ENCODE measurements at places on chromosomes 2 and 18.

GRCh38 chr2:170377500-170378207 lies 199.7 kb downstream of the MYO3B start:
- no peak for DNase-seq

DNA sequence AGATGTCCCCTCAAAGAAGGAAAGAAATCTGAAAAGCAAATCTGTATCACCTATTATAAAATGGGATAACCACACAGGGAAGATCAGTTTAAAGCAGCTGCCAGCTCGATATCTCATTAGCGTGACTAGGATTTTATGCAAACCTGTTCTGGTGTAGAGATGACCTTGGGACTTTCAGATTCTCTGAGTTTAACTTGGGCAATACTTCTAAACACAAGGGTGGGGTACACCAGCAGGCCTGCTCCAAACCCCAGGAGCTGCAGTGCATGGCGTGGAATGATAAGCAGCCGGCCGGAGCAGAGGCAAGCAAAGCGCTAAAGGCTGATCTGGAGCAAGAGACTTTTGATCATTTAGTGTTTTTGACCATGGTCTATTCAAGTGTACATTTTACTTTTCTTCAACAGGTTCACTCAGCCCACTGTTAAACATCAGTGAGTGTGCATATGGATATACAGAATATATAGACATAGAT lies 4.7 kb downstream of the SERTAD2 start:
- DNase-seq: peak; percentile 31

DNA sequence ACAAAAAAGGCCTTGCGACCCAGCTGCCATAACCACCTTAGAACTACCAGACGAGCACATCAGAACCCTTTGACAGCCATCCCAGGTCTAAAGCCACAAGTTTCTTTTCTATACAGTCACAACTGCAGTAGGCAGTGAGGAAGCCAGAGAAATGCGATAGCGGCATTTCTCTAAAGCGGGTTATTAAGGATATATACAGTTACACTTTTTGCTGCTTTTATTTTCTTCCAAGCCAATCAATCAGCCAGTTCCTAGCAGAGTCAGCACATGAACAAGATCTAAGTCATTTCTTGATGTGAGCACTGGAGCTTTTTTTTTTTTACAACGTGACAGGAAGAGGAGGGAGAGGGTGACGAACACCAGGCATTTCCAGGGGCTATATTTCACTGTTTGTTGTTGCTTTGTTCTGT lies 48.8 kb downstream of the FEZ2 start:
- no peak for DNase-seq

DNA sequence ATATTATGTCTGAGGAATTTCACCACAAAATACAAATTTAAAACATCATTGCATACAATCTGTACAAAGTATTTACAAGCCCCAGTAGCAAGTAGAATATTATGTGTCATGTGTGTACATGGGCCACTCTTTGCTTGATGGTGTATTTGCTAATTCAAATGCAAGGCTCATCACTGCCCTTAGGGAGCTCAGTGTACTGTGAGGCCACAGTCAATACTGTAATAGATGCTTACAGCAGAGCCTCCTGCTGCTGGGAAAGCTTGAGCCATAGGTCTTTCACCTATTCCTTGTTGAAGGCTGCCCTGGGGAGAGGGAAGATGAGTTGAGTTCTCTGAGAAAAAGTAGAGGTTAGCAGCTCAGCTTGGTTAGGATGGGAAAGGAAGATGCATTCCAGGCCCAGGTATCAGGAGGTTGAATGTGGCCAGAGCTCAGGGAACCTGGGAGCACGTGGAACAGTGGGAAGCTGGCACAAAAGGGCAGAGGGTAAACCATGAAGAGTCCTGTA lies 189.6 kb downstream of the LRP1B start:
- DNase-seq: no peak

GRCh38 chr2:163207693-163208370 lies 369.3 kb upstream of the KCNH7 start:
- DNase-seq: no peak

- no peak for DNase-seq
Observed at GRCh38 chr2:1824202-1824905, 80.0 kb upstream of the PXDN start.

- no peak for DNase-seq
Observed at GRCh38 chr2:112184121-112184520, 45.9 kb downstream of the FBLN7 start.

GRCh38 chr2:135590619-135591260 lies 59.5 kb downstream of the R3HDM1 start:
- no peak for DNase-seq

GRCh38 chr18:10926621-10927161 lies 222.7 kb downstream of the PIEZO2 start:
- peak; percentile 29 for DNase-seq

DNA sequence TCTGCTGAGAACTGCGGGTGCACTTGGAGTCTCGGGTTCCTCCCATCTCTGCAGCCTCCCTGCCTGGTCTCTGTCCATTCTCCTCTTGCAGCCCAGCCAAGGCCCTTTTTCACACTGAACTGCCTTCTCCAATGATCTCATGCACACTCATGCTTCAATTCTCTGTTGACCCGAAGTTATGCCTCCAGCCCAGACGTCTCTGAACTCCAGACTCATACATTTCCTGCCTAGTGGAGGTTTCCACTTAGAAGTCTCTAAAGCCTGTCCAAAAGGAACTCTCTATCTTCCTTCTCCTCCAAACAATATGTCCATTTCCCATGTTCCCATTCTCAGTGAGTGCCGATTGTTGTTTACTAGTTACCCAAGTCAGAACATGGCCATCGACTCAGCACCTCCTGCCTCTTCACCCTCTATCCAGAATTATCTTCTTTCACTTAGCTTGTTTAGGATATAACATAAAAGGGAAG lies 155.2 kb downstream of the IRS1 start:
- DNase-seq: no peak

DNA sequence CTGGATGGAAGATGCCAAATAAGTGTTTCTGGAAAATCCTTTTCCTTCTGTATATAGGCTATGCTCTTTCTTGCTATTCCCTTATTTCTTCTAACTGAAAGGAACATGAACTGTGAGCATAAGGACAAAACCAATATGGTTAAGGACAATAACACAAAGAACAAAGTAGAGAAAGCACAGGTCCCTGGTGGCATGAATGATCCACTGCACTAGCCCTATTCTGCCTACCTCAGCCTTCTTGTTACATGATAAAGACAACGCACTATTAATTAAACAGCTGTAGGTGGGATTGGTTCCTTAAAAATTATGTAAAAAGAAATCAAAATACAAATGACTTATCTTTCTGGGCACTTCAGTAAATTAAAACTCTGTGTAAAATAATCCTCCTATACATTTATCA lies 1.9 kb upstream of the WDR75 start:
- DNase-seq: no peak

- no peak for DNase-seq
Observed at GRCh38 chr2:147482916-147483669, 361.7 kb upstream of the ACVR2A start.

GRCh38 chr2:189306525-189306924 lies 127.0 kb upstream of the COL5A2 start:
- DNase-seq: no peak

DNA sequence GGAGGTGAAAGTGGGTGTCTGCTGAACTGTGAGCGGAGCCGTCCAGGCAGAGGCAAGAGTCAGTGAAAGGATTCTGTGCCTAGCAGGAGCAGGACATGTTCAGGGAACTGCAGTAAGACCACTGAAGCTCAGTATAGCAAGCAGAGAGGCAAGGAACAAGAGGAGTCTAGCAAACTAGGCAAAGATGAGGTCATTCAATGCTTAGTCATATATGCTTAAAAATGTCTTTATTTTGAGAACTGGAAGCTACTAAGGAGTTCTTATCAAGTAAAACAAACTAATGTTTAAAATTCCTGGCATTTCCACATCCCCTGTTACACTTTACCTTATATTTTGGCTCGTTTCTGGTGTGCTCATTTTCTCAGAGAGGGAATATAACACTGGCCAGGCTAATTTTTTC lies 913.4 kb downstream of the CBLN2 start:
- DNase-seq: no peak

DNA sequence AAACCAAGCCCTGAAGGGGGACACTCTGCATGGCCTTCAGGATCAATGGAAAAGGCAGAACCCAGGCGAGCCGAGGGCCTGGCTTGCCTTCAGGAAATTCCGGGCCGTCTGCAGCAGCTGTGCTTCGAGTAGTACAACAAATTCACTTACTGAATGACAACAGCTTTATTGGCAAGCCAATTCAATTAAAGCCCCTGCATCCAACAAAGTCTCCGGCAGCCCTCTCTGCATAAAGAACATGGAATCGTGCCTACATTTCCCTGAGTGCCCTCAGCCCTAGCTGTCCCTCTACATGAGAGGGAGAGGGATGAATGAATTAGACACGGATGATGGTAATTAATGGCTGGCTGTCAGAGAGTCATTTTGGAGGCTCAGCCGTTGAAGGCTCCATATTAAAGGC lies 189.0 kb downstream of the BCL11A start:
- no peak for DNase-seq

GRCh38 chr18:22172594-22173049 lies 3.2 kb downstream of the GATA6 start:
- DNase-seq: no peak

GRCh38 chr2:128091726-128092080 lies 703 bp downstream of the UGGT1 start:
- DNase-seq: no peak

- no peak for DNase-seq
Observed at GRCh38 chr2:47486841-47487497, 84.0 kb downstream of the MSH2 start.

GRCh38 chr2:120842456-120843439 lies 107.1 kb downstream of the GLI2 start:
- DNase-seq: no peak

DNA sequence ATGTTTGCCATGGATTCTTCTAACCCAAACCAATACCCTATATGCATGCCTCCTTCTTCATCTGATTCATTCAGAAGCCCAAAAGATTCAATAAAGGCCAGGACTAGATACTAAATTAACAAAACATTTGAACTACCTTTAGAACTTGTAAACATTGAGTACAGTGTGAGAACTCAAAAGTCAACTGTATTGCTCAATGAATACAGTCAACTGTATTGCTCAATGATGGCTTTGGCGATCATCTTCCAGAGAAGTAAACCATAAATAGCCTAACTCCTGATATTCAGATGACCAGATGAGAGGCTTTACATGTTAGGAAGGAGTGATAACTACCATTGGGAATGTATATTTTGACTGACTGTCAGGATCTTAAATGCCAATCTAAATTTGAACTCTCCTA lies 206.5 kb upstream of the ITGA4 start:
- no peak for DNase-seq

DNA sequence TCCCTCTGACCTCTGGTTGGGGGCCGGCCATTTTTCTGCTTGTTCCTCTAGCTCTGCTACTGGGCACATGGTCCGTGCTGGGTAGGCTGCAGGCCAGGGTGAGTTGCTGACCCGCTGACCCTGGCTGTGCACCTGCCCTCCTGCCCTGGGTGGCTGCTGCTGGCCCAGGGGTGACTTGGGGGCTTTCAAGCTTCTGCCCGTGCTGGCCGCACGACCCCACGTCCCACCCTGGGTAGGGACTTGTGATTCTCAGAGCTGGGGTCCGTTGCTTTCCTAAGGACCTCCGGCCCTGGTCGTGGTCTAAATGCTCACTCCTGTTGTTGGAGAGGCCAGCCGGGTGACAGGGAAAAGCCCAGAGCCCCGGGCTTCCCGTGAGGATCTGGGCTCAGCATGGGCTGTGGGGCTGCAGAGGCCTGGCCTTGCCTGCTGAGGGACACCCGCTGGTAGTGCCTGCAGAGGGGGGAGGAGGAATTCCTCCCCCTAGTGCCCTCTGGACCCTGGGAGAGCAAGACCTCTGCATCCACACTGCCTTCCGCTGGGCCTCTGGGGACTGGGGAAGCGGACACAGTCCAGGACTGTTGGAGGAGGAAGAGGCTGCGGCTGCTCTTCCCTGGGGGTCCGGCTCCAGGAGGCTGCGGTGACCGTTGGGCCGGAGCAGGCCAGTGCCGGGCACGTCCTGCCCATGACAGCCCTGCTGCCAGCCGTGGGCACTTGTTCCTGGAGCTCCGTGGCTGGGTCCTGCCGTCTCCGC lies 6.3 kb upstream of the GAL3ST2 start:
- DNase-seq: no peak

DNA sequence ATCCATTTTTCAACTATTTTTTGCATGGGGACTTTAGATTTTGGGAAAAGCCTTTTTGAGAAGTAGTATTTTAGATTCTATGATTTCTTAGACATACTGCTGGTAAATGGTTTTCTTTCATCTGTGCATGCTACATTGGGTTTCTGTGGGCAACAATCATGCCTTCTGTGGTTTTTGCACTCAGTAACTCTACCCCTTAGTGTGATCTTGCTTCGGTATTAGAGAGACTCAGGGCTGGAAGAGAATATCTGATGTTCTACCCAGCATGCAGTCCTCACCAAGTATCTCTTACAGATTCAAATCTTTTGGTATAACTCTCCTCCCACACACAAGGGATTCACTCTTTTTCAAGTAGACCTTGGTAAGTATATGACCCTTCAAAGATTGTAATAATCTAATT lies 183.0 kb downstream of the PMAIP1 start:
- no peak for DNase-seq

GRCh38 chr2:176685908-176686307 lies 416.7 kb downstream of the MTX2 start:
- no peak for DNase-seq

DNA sequence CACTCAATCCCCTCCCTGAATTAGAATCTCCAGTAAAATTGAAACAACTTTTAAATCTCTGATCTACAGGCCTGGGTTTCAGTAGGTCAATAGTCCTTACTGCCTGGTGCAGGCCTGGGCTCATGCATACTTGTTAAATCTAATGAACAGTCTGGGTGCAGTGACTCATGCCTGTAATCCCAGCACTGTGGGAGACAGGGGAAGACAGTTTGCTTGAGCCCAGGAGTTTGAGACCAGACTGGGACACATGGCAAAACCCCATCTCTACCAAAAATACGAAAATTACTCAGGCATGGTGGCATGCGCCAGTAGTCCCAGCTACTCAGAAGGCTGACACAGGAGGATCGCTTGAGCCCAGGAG lies 94.7 kb upstream of the SP3 start:
- no peak for DNase-seq

DNA sequence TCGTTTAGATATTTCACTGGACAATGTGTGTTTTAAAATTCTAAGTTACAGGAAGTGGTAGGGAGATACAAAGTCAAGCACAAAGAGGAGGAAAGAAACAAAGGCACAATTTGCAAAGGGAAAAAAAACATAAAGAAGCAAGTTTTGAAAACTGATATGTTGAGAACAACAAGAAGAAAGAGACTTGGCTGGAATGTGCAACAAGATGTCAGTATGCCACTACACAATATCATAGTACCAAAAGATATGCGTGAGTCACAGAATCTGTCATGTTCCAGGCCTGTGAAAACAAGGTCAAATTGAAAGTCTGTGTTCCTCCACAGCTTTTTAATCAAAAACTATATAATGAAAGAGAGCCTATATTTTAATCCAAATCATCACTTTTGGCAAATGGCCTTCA lies 12.0 kb downstream of the EXOC6B start:
- no peak for DNase-seq

- DNase-seq: no peak
Observed at GRCh38 chr2:190849774-190850173, 30.8 kb upstream of the GLS start.

- no peak for DNase-seq
Observed at GRCh38 chr2:109311771-109312170, 182.8 kb downstream of the SH3RF3 start.

Data from Calu3 (cell line).